CD8-positive, alpha-beta memory T cell (primary cell): ENCODE measurements at places on chromosomes 6 and 20.

GRCh38 chr20:63915471-63915870 lies 20.5 kb downstream of the DNAJC5 start:
- DNase-seq, result no peak

GRCh38 chr20:42572320-42573016 lies 617.2 kb downstream of the PTPRT start:
- DNase-seq, result no peak

DNA sequence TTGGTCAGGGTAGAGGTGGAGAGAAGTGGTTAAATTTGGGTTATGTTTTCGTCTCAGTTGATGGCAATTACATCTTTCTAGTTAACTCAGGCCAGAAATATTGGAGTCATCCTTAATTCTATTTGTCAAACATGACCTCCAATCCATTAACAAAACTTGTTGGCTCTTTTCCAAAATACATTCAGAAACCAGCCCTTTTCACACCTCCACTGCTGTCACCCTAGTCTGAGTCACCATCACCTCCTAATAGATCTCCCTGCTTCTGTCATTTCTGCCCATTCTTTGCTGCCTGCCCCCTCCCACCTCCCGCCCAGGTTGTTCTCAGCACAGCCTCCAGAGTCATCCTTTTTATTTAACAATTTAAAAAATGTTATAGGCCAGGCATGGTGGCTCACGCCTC lies 3.0 kb upstream of the ABCF1 start:
- DNase-seq, result peak; percentile 74

GRCh38 chr6:127514773-127515227 lies 4.3 kb downstream of the MTCL3 start:
- DNase-seq, result peak; percentile 22

DNA sequence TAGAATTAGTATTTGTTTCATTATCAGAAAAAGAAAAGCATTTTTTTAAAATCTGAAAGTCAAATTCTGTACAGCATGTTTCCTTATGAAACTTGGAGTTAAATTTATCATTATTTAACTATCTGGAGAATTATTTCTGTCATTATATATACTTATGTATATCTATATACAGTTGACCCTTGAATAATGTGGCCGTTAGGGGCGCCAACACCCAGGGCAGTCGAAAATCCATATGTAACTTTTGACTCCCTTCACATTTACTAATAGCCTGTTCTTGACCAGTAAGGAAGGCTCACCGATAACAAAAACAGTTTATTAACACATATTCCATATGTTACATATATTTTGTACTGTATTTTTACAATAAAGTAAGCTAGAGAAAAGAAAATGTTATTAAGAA lies 341.2 kb downstream of the ADGRB3 start:
- no peak for DNase-seq

GRCh38 chr6:70163795-70164194 lies 139.1 kb downstream of the COL9A1 start:
- DNase-seq, result no peak

DNA sequence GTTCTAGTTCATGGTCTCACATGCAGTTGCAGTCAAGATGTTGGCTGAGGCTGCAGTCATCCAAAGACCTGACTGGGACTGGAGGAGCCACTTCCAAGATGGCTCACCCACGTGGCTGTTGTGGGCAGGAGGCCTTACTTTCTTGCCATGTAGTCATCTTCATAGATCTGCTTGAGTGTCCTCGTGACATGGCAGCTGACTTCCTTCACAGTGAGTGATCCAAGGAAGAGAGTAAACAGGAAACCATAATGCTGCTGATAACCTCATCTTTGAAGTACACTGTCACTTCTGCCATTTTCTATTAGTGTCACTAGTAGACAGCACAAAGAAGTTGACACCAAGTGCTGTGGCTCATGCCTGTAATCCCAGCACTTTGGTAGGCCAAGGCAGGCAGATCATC lies 40.1 kb upstream of the AKIRIN2 start:
- DNase-seq, result peak; percentile 11

- no peak for DNase-seq
These were observed 601.2 kb upstream of the ARID1B start for GRCh38 chr6:156175971-156176421.

DNA sequence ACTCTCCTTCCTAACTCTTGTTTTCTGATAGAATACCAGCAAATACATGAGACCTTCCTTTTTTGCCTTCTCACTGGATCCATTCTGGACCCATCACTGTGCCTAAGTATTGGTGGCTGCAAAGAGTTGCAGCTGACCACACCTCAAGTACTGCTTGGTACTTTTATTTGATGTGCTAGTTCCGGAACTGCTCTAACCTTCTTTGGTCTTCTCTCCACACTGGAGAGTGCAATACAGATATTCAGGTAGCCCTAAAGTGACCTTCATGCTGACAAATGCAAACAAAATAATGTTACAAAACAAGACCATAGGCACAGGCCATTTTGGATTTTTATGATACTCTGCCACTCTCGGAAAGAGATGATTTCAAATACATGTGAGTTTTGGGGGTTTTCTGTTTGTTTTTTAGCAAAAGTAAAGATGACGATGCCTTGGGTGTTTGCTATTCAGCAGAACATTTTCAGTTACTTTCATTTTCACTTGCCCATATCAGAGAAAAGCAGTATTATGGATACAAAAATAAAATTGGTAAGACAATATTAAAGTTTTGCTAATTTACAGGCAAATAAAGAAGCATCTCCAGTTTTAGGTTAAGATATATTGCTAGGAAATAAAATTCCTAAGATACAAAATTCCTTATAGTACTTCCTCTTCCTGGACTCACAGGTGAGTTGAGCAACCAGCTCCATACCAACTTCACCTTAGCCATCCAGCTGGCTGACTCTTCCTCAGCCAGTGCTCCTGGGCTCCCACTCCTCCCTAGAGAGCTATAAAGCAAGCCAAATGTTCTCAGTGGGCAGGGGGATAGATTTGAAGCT lies 42.0 kb downstream of the PTPRK start:
- DNase-seq, result no peak

- no peak for DNase-seq
These were observed 48.6 kb downstream of the CHMP4B start for GRCh38 chr20:33859751-33860150.

DNA sequence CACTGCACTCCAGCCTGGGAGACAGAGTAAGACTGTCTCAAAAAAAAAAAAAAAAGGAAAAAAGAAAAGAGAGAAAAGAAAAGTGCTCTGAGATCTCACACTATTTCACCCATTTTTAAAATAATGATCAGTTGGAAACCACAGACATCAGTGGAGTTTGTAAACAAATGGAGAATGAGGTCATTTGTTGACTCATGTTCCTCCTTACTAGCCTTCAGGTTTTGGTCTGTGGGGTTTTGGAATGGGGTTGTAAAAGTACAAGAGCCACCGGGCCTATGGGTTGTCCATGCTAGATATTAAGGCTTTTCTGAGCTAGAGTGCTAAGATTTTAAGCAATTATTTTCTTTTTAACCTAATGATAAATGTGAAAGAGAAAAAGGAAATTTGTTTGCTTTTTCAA lies 104.4 kb upstream of the PRL start:
- no peak for DNase-seq
